ENCODE measurements at places on chromosomes 16 and 17.

GRCh38 chr16:88289561-88289960 lies 93.2 kb upstream of the ZNF469 start:
- no peak for DNase-seq

DNA sequence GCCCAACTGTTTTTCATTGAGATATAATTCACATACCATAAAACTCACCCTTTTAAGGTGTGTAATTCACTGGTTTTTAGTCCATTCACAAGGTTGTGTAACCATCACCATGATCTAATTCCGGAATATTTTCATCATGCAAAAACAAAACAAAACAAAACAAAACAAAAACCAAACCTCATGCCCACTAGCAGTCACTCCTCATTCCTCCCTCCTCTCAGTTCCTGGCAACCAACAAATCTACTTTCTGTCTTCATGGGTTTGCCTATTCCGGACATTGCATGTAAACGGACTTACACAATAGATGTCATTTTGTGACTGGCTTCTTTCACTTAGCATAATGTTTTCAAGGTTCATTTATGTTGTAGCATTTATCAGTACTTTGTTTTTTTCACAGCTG lies 4.5 kb upstream of the NOD2 start:
- no peak for DNase-seq

DNA sequence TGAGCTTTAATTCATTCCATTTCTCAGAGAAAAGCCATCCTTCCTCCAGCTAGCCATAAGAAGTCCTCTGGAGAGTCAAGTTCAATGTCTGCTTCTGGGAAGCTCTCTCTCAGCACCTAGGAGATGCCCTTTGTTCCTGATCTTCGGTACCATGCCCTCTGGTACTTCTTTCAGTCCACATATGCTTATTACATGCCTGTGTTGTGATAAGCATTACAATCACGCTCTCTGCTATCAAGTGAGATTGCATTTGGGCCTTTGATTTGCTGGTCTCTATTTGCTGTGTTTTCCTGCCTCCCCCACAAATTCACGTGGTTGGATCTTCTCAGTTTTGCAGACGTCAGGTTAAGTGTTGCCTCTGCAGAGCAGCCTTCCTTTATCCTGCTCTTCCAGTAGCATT lies 178.1 kb downstream of the TOX3 start:
- DNase-seq = no peak

GRCh38 chr17:50173335-50173941 lies 7.6 kb downstream of the SGCA start:
- no peak for DNase-seq

DNA sequence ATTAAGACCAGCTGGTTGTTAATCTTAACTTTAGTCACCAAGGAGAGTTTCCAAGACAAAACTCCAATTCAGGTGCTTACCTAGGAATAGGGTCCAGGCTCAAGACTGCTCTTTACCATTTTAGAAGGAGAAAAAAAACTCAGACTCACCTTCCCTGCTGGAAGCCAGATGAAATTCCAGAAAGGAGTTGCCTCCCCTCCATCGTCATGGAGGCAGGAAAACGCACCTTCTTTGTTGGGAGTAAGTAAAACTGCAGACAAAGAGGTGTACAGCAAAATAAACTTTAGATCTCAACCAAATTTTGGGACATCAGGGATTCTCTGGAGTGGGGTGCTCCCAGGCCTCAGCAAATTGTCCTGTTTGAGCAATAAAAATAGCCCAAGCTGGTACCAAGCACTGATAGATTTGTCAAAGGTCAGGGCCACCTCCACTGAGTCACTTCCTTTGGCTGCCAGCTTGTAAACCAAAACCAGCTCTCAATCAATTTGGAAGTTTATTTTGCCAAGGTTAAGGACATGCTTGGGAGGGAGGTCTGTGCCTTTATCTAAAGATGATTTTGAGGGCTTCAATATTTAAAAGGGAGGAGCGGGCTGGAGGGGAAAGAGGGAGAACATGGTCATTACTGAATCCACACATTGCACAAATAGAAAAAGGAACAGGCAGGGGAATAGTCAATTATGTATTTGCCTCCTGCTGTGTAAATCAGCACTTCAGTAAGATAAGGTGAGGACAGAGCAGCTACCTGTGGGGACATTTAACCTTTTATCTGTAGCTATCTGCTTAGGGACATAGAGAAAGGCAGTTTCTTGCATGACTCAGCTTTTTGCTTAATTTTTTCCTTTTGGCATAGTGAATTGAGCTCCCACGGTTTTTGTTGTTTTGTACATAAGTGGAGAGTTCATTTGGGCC lies 1.5 kb upstream of the ALDH3A2 start:
- no peak for DNase-seq

DNA sequence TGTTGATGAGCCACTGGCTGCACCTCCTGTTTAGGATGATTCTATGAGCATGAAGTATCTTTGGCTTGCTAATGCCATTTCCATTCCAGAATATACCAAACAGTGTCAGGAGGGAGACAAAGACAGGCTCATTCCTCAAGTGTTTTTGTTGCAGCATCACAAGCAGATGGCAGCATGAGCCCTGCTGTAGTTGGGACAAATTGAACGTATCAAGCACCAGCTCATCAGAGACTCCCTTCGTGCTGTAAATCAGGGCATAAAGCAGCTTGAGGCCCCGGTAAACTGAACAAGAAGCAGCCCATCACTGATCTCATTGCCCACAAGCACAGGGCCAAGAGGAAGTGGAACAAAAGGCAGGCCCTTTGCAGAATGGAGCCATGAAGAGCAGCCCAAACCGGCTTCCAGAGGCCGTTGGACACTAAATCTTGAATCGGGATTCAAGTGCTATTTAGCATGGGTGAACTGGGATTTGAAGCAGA lies 45.9 kb upstream of the HS3ST3A1 start:
- DNase-seq = no peak

DNA sequence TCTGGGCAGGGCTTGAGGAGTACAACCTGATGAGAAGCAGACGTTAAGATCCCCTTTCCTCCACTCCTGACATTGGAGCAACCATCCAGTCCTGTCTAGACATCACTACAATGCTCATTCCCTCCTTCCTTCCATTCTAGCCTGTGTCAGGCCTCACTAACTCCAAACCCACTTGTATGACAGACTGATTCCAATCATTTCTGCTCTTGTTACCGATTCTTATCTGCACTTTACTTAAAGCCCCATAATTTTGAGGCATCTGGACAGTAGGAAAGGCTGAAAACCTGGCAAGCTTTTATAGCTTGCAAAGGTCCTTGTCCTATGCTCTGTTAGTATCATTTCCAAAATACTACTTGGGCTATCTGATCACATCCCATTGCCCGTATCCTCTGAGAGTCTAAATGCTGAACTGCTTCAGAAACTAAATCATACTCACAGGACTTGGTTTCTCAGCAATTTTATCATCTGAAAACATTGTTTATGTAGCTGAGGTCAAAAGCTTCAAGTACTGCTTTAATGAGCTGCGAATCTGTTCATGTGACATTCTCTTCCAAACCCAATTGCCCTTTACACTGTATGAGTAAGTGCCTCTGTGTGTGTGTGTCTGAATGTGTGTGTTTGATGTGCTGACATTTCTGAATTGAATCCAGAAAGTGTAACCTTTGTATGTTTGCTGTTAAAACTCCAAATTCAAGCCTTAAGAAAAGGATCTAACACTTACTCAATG lies 57.2 kb upstream of the CACNG3 start:
- no peak for DNase-seq

DNA sequence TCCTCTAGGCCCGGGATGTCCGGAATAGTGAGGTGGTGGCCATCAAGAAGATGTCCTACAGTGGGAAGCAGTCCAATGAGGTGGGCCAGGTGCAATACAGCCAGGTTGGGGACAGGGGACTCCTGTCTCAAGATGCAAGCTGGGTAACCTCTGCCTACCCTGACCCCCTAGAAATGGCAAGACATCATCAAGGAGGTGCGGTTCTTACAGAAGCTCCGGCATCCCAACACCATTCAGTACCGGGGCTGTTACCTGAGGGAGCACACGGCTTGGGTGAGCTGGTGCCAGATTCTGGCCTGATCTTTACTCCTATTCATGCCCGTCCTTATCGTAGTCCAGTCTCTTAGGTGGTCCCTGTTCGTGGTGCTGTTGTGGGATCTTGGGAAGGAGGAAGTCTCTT lies 4.4 kb downstream of the TAOK2 start:
- no peak for DNase-seq

DNA sequence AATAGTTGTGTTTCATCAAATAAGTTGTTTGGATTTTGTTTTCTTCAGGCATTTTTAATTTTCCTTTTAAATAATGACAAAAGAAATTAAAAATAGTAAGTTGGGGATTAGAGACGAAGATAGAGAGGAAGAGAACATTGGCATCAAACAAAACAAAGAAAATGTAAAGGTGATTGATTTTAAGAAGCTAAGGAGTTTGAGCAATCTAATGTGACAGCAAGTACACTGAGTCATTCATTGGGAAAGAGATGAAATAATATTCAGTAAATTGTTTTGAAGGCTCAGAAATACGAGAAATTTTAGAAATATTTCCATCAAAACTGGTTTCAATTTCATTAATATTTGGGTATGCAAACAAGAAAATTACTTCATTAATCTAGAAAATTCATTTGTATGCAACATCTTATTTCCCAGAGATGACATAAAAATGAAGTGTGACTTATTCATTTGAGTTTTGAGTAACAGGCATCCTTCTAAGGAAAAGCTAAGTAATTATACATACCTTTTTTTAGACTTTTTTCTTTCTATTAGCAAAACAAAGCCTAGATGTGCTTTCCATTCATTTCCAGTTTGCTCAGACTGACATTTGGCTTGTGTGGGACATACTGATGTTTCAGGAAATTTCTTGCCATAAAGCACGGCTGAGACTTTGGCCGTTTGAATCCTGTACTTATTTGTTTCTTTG lies 66.7 kb downstream of the COX10 start:
- no peak for DNase-seq

DNA sequence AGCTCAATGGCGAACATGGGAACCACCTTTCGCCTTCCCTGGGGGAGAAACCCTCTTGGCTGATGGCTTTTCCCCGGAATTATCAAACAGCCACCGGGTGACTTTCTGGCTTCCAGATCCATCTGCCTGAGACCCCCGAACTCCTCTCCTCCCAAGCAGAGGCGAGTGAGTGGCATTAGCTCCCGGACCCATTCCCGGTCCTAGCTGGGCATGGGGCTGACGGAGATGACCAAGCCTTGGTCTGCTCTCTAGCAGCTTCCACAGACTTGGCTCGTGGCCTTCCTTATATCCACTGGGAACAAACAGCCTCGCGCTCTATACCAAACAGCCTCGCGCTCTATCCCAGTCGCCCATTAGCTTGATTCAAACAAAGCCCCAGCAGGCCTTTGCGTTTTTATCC lies 62.4 kb downstream of the CCDC182 start:
- DNase-seq = no peak

GRCh38 chr17:29640413-29640812 lies 17.7 kb upstream of the CORO6 start:
- no peak for DNase-seq

DNA sequence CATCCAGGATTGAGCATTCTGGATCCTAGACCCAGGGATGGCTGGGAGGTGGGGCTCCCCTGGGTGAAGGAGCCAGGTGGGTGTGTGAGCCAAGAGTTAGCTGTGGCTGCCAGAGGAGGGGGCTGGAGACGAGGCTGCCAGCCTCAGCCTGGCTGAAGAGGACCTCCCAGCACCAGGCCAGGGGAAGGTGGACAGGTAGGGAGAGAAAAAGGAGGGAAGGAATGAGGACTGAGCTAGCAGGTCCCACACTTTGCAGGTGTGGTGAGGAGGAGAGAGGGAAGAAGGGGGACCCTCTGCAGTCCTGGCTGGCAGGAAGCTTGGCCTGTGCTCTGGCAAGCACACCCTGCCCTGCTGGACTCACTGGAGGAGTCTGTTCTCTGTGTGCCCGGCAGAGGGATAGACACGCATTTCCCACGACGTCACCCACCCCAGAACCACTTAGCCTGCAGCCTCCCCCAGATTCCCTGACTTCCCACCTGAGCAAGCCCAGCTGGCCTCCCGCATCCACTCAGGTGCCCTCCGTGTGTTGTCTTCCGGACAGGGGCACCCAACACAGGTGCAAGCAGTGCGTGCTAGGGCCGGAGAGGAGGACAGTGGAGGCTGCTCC lies 42.0 kb downstream of the SOCS3 start:
- no peak for DNase-seq

- DNase-seq = no peak
These were observed 239.9 kb downstream of the CEP112 start for GRCh38 chr17:65952015-65952414.

DNA sequence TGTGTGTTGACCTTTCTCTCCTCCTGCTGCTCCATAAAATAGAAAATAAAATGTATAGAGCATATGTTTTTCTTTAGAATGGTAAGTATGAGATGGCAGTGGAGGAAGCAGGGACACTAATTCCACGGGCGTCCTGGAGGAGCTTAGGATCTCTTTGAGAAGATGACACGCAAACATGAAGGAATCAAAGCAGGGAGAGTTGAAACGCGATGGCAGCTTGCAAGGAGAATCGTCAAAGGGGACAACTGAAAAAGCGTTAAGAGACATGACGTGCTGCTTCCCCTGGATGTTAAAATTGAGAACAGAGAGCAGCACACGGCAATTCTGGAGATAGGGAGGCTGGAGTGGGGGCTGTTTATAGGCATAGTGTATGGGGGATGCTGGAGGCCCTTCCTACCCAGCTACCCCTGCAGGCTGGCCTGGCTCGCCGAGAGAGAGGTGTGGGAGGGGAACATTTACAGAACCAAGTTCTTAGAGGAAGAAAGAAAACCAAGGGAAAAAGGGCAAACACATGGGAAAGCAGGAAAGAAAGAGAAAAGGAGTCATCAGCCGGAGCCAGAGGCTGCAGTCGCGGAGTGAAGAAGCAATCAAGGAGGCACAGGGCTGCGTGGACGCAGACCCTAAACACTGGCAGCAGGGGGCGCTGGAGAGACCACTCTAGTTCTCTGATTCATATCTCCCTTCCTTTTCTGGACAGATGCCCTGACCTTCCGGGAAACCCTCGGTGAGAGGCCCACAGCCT lies 55.8 kb downstream of the MYH13 start:
- DNase-seq = no peak

DNA sequence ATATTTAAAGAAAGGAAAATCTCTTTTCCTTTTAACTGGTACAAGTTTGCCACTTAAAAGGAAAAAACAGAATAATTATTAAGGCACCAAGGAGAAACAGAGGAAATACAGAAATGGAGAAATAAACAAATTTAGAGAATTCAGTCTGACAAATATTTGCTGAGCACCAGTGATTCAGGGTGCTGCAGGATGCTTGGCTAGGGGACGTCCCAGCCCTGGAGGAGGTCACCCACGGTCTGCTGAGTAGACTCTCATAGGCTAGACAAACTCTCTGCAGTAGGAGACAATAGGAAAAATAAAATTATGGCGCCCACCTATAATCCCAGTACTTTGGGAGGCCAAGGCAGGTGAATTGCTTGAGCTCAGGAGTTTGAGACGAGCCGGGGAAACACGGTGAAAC lies 15.9 kb downstream of the C1QTNF1 start:
- no peak for DNase-seq

DNA sequence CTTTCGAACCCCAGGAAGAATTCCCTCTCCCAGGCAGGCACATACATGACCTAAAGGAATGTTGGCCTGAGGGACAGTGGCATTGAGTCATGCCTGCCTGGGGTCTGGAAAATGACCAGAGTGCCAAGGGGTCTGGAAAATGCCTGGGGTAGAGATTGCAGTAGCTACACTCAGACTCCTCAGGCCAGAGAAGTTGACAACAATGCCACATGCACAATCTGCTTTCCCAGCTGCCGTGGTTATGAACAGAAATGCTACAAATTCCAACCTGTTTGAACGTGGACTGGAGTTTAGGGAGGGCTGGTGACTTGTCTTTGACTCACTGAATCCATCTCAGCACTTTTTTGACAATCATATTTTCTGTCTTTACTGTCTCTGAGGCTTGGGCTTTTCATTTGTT lies 250.0 kb downstream of the ABCC12 start:
- DNase-seq = no peak

All from activated T-helper 1 cell treated with Interleukin-2 at 50 U/mL for 16 hours (primary cell).